H9 (cell line): ENCODE measurements at places on chromosomes 6 and 20. TPM values are rescaled to one million over a fixed set of nuclear protein-coding genes. Genes with fewer than 3 reads are reported as not detected.

FAM209B gene
- 0.33 and 0.92 TPM in 2 replicates for total RNA-seq

DNA sequence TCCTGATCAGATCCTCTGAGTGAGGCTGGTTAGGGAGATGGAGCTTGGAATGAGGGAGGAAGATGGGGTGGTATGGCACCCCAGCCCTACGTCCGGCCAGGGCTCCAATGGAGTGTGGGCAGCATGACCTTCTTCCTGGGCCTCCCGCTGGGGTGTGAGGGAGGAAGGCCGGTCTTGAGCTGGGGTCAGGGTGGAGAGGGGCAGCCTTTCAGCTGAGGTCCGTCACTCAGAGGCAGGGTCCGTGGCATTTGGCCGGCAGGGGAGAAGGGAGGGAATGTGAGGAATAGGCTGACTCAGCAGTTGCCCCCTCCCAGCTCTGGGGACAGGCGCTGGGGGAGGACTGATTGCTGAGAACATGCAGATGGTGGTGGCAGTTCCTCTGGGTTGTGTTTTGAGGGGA lies 25.5 kb upstream of the VEGFA start:
- DNase-seq = peak; percentile 25

DNA sequence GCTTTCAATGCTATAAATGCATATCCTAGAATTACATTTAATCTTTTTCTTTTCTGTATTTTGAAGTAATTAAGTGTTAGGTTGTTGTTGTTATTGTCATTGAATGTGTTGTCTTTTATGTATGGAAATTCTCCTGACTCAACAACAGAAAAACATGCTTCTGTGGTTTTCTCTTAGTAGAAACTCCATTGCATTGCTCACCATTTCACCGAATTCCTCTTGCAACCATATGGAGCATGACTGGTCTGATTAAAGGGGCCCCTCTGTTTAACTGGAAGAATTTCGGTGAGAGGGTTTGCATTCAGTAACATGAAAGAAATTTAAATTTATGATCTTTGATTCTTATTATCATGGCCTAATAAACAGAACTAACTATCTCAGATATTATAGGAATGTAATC lies 454.3 kb upstream of the JARID2 start:
- no peak for DNase-seq

GRCh38 chr6:169289257-169289618 lies 35.6 kb upstream of the THBS2 start:
- no peak for DNase-seq

GRCh38 chr6:117449549-117450439 lies 24.1 kb upstream of the ROS1 start:
- peak; percentile 46 for DNase-seq

GRCh38 chr20:47481330-47482216 lies 20.1 kb upstream of the NCOA3 start:
- DNase-seq = no peak

- no peak for DNase-seq
Measured at GRCh38 chr6:147789430-147789947, 281.0 kb downstream of the SAMD5 start.

GRCh38 chr6:138571585-138572166 lies 72.4 kb upstream of the NHSL1 start:
- DNase-seq = no peak

ZC3H12D gene
- total RNA-seq = 0.07 and 0.15 TPM in 2 replicates

DNA sequence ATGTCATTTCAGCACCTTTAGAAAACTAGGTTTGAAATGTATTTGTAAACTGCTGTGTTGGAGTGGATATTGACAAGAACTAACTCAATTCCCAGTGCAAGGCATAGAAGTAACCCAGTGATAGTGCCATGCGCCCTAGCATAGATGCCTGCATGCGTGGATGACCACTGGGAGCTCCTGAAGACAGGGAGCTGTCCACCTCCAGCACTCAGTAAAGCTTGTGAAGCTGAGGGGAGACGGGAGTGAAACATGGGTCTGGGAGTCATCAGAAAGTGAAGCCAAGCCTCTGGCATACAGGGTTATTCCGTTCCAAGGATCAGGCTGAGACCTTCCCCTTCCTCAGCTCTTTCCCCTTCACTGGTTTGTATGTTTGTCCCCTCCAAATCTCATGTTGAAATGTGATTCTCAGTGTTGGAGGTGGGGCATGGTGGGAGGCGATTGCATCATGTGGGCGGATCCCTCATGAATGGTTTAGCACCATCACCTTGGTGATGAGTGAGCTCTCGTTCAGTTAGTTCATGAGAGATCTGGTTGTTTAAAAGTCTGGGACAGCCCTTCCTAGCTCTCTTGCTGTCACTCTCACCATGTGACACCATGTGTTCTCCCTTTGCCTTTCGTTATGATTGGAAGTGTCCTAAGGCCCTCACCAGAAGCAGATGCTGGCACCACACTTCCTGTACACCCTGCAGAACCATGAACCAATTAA lies 146.5 kb upstream of the FERMT1 start:
- DNase-seq = peak; percentile 46

DNA sequence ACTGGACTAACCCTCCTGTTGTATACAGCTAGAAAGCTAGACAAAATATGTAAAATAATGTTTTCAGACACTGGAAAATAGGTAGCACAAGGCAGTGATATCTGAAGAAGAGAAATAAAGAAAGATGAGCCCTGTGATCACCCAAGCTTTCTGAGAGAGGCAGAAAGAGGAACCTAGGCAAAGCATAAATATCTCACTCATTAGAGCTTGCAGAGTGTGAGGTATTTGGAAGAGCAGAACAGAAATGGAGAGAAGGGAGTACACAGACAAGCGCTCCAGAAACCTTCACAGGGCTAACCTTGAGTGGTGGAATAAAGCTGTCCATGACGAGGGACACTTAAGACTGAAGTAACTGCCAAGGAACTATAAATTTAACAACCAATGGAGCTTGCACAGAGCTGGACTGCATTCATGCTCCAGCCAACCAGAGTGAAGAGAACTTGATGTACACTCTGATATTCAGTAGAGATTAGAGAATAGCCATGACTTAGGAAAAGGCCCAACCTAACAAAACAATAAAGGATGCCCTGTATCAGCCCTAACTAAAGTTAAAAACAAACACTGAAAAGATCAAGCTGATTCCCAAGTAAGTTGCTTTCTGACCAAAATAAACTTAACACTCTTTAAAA lies 280.9 kb upstream of the STXBP5 start:
- no peak for DNase-seq

XKR7 gene
- total RNA-seq = 1.3 and 1.5 TPM in 2 replicates

DNA sequence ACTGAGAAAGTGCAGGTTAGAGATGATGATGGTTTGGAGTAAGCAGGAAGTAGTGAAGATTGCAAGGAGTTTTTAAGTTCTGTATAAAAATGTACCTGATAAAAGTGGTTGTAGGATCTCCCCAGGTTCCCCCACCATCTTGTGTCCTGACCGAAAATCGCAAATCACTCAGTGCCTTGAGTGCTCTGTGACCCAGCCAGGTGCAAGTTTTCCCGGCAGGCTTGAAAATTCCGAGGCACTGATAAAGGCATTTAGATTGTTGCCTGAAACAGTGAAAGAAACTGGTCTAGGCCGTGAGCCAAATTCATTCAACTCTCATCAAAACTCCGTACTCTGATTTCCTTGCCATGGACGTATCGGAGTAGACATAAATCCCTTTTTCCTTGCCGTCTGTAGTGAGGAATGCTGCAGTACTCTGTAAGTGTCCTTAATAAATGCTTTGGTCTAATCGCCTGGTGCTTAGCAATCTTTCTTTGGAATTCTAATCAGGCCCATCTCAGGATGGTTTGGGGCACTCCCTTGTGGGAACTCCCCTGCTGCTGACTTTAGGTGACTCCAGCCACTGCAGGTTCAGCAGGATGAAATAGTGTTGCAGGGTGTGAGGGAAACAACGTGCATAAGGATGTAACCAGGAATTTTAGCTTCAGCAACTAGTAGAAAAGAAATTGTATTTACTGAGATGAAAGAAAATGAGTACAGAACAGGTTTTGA lies 1199.8 kb upstream of the MAP3K7 start:
- peak; percentile 27 for DNase-seq

GRCh38 chr20:63957004-63957689 lies 931 bp upstream of the UCKL1 start:
- DNase-seq = peak; percentile 95

LYRM4 gene
- total RNA-seq = 42.6 and 44.3 TPM in 2 replicates

DNA sequence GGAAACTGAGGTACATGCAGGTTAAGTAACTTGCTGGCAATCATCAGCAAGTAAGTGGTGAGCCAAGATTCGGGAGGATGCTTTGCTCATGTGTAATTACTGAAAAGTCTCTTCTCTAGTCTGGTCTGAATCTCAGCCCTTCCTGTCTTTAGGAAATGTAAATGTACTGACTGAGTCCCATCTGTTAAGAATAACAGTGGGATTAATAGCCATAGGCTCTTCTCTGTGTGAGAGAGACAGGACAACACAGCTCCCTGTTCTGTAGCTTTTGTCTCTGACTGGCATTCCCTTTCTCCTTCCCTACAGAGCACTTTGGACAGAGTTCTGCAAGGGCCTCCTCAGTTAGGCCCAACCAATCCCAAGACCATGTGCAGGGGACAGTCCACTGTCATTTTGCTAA lies 131.3 kb upstream of the OGFRL1 start:
- no peak for DNase-seq

- no peak for DNase-seq
Measured at GRCh38 chr6:27452496-27452897, 20.4 kb downstream of the ZNF184 start.

- DNase-seq = no peak
Measured at GRCh38 chr20:17543531-17544131, 12.5 kb upstream of the BFSP1 start.

DNA sequence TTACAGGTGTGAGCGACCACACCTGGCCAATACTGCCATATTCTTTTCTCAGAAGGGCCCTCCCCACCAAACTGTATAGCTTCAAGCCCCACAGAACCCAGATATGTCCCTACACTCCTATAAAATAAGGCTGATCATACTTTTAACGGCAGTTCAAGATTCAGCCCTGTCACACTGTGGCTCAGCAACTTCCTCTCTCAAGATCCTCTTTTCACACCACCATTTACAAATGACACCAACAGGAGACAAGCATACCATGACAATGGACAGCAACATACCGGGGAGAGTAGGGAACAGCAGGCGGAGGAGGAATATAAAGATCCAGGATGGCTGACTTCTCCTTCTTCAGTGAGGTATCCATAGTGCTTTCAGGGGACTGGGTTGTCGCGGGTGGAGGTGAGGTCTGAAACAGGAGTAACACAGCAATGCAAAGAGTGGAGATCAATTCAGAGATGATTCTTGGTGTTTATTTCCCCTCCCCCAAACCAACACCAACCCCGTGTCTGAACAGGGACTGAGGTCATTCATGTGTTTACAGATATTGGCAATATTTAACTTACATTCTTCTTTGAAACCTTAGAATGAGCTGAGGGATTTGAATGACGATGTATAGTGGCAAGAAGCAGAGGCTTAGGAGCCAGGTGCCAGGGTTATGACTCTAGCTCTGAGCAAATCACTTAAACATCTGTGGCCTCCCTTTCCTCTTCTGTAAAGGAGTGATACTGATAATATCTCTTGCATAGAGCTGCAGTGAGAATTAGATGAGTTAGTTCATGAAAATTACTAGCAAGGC lies 57.6 kb upstream of the IPCEF1 start:
- DNase-seq = no peak

GRCh38 chr6:155448668-155449449 lies 6.8 kb downstream of the NOX3 start:
- no peak for DNase-seq

GRCh38 chr6:35044761-35045421 lies 96.2 kb downstream of the TCP11 start:
- no peak for DNase-seq

- DNase-seq = no peak
Measured at GRCh38 chr20:46085179-46085851, 4.4 kb downstream of the NCOA5 start.

DNA sequence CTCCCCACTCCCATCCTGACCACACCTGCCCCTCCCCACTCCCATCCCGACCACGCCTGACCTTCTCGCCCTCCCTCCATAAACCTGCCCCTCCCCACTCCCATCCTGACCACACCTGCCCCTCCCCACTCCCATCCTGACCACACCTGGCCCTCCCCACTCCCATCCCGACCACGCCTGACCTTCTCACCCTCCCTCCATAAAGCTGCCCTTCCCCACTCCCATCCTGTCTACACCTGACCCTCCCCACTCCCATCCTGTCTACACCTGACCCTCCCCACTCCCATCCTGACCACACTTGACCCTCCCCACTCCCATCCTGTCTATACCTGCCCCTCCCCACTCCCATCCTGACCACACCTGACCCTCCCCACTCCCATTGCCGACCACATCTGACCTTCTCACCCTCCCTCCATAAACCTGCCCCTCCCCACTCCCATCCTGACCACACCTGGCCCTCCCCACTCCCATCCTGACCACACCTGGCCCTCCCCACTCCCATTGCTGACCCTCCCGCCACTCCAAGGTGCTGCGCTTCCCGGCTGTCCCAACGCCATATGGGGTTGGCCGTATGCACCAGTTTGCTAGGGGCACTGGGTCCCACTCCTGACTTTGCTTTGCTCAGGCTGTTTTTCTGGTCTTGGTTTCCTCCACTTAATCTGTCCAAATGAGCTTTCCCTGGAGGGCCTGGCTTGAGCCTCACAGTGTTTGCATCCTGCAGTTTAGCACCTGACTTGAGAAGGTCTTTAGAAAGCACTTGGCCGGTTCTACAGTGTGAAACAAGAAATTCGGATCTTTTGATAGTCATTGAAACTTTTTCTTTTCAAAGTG lies 2.9 kb downstream of the KIF25 start:
- DNase-seq = no peak

RGS17 gene
- total RNA-seq = 3.2 and 3.8 TPM in 2 replicates

DNA sequence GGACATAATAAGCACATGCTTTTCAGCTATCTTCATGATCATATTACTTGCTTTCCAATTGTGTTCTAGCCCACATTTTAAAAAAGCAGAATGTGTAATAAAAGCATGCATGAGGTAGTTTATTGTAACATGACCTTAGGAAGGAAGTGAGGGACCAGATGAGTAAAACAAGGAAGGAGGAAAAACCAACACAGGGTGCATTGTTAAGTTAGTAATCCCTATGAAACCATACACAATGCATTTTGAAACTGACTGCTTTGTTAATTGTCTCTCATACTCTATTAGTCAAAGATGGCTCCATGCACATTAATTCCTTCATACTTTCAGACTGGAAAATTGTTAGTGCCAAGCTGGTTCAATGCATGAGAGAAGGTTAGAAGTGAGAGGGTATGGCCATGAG lies 37.7 kb upstream of the CENPW start:
- no peak for DNase-seq

GRCh38 chr6:141131616-141132015 lies 1001.1 kb upstream of the GJE1 start:
- DNase-seq = no peak

NRSN1 gene
- total RNA-seq = not detected in 2 replicates

GPSM3 gene
- total RNA-seq = 11.8 and 12.0 TPM in 2 replicates

- no peak for DNase-seq
Measured at GRCh38 chr6:111796310-111796918, 76.8 kb downstream of the FYN start.

DNA sequence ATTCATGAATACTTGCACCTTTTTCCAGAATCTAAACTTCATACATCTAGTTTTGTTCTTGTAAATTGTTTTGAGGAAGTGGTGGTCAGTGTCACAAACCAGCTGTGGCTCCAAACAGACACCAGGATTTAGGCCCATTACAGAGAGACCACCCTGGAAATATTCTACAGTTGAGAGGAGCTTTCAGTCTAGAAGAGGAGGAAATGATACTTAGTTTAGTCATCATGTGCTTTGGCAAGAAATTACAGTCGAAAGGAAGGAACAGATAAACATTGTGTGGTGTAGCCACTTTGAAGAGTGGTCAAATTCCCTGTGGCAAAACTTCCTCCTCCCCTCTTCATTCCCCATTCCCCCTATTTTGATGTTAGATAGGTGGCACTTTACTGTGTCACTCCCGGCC lies 15.7 kb downstream of the DCBLD1 start:
- no peak for DNase-seq
